Activated naive CD4-positive, alpha-beta T cell (primary cell): ENCODE measurements at places on chromosomes 1 and 21.

DNA sequence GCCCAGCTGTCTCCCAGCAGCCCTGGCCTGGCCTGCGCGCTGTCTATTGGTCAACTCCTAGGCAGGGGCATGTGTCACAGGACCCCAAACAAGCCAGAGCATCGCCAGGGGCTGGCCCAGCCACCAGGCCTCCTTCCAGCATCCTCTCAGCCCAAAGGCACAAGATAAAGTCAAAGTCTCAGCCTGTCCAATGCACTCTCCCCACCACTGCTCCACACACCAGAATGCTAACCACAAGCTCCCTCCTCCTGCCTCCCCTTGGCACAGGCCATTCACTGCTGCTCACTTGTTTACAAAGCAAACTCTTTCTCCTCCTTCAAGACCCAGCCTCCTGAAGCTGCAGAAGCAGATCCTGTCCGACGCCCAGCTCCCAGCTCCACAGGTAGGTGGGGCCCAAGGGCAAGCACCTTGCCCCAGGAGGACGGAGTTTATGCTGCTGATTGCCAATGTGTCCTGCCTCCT lies 133.4 kb downstream of the DMRTB1 start:
- no peak for DNase-seq

- DNase-seq: no peak
These were observed 25.5 kb downstream of the MAN1C1 start for GRCh38 chr1:25641931-25642573.

DNA sequence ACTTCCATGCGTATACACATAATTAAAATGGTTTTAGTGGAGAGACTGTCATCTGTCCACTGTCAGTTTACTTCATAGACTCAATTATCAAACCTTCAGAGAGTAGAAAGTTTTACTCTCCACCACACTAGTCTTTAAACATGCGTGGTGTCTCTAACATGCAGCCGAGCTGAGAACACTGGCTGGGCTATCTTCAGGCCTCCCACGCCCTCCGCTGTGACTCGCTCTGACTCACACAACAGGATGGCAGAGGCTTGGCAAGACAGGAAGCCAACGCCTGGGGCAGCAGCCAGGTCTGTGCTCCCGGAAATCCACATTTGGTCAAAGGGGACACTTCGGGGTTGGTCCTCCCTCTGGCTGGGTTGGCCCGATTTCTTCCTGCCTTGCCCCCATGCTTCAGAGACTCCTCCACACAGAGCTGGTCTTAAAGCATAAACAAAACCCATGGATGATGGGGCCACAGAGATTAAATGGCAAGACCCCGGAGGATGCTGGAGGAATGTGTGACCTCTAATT lies 22.7 kb upstream of the IFNGR2 start:
- DNase-seq: peak; percentile 57

DNA sequence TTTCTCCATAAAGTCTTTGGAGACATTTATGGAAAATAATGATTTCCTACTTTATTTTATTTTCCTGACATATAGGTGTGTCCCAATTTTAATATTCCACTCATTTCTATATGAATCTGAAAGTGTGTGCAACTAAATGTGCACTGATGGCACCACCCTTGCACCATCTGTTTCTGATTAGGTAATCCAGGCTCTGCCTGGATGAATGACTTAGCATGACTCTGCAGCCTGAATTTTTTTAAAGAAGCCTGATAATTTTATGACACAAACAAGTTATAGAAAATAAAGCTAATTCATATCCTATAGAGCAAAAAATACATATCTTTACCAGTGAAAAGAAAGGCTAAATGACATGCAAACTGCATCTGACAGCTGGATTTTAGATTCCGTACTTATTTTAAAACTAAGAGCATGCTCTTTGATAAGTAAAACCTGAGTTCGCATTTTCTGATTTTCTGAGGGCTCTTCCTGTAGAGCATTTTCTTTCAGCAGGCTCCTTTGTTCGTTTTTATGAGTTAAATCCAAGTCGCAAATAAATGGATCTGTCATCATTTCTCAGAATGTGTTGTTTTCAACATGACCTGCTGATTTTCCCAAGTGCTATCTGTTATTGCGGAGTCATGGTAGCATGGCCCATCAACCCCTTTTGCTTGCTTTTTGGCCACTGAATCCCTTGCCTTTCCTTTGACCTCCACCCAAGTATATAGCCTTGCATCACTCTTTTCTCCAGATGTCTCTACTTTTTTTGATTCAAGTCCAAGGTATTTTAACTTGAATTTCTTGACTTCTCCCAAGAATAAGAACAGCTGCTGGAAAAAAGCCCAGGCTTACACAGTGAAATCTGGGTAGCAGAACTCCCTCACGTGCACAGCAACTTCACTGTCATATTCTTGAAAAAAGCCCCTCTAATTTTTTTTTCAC lies 52.8 kb upstream of the LYPLAL1 start:
- DNase-seq: no peak

GRCh38 chr1:94725566-94725965 lies 94.6 kb upstream of the SLC44A3 start:
- no peak for DNase-seq

GRCh38 chr1:45365051-45365450 lies 24.8 kb upstream of the MUTYH start:
- DNase-seq: no peak

- DNase-seq: no peak
These were observed 11.3 kb upstream of the ADGRB2 start for GRCh38 chr1:31775210-31775999.

DNA sequence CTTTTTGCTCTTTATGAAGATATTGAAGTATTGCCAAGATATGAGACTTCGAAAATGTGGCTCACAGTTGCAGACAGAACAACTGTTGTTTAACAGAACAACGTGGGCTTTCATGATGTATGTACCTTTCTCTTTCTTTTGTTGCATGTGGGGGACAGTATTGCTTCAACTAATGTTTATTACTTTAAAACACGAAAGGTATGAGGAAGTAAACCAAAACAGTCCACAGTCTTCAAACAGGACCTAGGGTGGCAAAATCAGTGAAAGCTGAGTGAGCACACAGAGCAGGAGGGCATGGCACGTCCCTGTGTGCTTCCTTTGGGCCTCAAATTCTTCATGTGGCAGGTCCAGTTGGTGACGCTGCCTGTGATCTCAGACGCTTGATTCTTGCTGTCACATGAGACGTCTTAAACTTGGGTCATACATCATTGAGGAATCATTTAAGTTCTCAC lies 7.8 kb upstream of the CHAF1B start:
- DNase-seq: no peak

GRCh38 chr1:143660354-143660941 lies 311.3 kb downstream of the FAM72C start:
- DNase-seq: no peak

DNA sequence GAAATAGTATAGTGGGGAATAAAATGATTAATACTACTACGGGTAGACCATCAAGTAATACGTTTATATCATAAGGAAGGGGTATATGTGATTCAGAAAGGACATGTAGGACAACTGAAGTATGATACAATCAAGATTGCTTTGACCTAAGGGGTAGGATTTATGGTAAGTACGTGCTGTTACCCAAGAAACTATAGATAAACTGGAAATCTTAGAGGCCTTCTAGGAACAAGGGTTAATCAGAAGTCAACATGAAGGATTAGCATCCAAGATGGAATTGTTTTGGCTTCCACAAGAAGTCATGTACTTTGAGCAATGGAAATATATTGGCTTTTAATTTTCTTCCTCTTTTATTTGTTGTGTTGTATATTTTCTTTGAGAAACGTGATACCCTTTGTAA lies 13.2 kb upstream of the ZMYM4 start:
- no peak for DNase-seq

DNA sequence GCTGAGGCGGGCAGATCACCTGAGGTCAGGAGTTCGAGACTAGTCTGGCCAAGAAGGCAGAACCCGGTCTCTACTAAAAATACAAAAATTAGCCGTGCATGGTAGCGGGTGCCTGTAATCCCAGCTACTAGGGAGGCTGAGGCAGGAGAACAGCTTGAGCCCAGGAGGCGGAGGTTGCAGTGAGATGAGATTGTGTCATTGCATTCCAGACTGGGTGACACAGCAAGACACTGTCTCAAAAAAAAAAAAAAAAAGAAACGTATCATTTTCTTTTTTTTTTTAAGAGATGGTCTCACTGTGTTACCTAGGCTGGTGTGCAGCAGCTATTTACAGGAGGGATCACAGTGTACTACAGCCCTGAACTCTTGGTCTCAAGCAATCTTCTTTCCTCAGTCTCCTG lies 47.3 kb downstream of the ITGB3BP start:
- no peak for DNase-seq

- no peak for DNase-seq
These were observed 208.8 kb upstream of the ADGRL4 start for GRCh38 chr1:79215311-79215710.

DNA sequence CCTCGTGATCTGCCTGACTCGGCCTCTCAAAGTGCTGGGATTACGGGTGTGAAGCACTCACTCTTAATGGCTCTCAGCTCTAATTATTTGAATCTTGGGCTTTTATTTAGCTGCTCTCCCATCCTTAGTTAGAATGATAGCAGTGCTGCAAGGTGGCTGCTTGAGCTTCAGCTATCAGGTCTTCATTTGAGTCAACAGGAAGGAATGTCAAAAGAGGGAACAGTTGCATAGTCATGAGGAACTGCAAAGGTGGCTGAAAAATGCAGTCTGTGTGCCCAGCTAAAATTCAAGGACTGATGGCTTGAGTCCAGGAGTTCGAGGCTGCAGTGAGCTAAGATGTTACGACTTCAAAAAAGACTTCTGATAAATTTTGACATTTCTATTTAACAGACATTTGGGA lies 55.6 kb downstream of the UCK2 start:
- no peak for DNase-seq

DNA sequence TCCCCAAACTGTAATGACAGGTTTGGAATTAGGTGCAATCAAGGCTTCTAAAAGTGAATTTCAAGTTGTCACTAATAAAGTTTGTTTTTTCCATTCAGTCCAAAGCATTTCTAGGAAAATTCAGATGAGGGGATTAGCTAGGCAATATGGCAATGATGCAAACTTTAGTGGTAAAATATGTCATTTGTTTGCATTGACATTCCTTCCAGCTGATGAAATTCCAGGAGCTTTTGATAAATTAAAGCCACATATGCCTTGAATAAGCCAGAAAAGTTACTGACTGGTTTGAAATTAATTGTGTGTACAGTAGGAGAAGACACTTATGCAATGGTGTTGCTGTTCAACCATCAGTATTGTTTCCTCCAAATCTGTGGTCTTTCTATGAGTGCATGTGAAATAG lies 57.8 kb downstream of the MROH9 start:
- no peak for DNase-seq

DNA sequence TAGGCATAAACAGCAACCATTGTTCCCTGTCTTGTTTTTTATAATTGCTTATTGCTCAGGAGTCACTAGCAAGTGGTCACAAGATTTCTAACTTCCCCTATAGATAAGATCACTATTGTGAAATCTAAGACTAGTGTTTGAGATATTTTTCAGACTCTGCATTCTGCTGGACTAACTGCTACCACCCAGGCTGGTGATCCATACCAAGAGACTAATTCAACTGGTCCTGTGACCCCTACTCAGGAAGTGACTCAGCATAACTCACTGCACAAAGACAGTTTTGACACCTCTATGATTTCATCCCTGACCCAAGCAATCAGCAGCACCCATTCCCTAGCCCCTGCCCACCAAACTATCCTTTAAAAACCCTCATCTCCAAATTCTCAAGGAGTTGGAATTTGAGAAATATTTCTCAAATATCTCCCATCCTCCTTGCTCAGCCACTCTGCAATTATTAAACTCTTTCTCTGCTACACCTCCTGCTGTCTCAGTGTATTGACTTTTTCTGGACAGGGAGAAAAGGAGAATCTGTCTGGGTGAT lies 52.7 kb downstream of the TRIM33 start:
- DNase-seq: no peak

- DNase-seq: no peak
These were observed 489 bp downstream of the CELSR2 start for GRCh38 chr1:109249654-109250401.

DNA sequence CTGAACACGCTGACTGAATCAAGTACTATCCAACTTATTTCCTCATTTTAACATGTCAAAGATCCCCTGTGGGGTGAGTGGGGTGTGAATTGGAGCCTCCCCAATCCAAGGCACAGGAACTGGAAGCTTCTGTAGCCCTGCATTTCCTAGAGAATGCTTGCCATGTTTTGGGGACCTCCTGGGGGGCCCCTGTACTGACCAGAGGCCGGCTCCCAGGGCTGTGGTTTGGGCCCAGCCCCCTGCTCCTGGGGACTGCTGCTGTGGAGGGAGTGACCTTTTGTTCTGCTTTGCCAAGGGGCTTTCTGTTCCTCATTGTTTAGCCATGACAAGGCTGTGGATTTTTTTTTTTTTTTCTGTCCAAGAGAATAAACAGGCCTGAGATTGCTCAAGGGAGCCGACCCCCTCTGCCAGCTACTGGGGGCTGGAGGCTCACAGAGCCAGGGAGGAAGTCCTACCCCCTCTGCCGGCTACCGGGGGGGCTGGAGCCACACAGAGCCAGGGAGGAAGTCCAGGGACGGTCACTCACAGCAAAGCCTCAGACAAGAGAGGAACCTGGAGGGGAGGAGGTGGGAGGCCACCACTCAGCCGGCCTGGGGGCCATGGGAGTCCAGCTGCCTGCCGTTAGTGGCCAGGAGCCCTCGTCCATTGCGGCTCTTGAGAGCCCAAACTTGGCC lies 17.4 kb downstream of the TNFRSF1B start:
- DNase-seq: no peak

- DNase-seq: peak; percentile 11
These were observed 7.8 kb downstream of the C1orf162 start for GRCh38 chr1:111481387-111482221.

- no peak for DNase-seq
These were observed 49.4 kb upstream of the PPP2R5A start for GRCh38 chr1:212235857-212236256.

- no peak for DNase-seq
These were observed 3.4 kb downstream of the CAPN9 start for GRCh38 chr1:230750576-230750975.

GRCh38 chr1:41754540-41754939 lies 164.2 kb downstream of the HIVEP3 start:
- no peak for DNase-seq

DNA sequence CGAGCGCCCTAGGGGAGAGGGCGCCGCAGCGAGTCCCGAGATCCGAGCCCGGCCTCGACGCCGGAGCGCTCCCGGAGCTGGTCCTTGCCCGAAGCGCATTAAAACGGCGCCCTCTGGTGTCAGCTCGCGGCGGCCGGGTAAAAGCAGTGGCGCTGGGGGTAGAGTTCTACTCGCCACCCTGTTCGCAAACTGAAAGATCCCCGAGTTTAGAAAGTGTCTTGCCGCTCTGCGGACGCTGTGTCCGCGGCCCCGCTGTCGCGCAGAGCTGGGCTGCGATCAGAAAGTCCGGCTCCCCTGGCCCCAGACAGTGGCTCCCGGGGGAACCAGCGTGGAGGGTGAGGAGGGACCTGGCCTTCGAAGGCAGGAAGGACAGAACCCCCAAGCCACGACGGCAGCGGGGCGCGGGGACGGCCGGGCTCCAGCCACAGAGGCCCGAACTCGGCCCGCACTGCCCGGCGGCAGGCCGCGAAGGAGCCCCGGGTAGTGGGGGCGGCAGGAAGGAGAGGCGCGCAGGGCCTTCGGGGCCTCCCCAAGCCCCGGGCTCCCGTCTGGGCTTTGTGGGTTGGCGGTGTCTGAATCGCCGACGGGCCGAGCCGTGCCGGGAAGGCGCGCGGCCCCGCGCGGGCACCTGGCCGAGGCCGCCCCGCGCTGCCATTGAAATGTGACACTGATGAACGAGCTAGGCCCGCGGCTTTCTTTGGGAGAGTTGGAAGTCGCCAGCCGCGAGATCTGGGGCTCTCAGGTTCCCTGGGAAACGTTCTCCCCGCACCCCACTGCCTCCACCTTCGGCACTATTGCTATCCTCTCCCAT lies 39.1 kb upstream of the NFIA start:
- DNase-seq: peak; percentile 71
